Activated effector memory CD4-positive, alpha-beta T cell treated with anti-CD3 and anti-CD28 coated beads, Interleukin-2, amount 50 U/mL, for 16 hours (primary cell): ENCODE measurements at places on chromosomes 16 and 17.

DNA sequence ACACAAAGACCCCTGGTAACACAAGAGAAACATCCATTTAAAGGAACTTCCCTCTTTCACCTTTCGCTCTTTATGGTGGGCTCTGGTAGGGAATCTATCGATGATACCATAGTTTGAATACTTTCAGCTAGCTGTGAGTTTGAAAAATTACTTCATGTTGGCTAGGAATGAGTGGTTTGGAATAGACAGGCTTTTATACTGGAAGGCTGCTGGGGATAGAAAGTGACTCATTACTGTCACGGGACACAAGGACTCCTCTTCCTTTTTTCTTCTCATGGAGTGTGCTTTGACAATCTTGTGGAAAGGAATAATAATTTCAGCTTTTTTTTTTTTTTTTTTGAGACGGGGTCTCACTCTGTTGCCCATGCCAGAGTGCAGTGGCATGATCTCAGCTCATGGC, 76.9 kb downstream of the CYB561 start:
- no peak for DNase-seq

- no peak for DNase-seq
Observed at GRCh38 chr16:6189216-6189615, 1091.6 kb upstream of the EEF2KMT start.

GRCh38 chr17:27654654-27655524, 23.9 kb downstream of the LGALS9 start:
- peak; percentile 89 for DNase-seq

DNA sequence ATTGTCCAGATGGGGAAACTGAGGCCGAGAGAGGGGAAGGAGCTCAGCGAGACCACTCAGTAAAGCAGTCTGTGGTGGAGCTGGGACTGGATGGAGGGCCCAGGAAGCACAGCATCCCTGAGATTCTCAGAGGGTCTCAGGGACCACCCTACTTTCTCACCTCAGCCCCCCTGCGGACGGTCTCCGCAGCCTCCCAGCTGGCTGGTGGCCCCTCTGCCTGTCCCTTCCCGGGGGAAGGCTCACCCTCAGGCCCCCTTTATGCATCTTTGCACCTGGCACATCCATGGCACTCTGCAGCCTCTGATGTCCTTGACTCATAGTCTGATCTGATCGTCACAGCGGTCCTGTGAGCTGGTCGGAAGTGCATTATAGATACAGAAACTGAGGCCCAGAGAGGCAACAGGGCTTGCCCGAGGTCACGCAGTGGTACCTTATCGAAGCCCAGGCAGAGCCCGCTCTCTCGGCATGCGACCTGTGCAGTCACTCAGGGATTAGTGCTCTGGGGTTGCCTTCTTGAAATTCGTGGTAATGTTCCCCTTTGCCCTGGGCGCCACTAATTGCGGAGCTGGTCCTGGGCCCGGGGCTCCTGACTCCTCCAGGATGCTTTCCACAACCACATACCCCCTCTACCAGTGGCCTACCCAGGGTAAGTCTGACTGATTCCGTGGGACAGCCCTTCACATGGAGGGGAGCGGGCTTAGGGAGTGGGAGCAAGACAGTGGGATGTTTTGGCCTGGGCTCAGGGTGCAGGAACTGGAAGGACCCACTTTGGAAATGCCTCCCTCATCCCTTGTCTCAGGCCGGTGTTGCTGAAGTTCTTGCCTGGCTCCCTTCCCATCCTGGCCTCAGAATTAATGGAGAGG, 24.4 kb downstream of the RAB11FIP4 start:
- peak; percentile 50 for DNase-seq

DNA sequence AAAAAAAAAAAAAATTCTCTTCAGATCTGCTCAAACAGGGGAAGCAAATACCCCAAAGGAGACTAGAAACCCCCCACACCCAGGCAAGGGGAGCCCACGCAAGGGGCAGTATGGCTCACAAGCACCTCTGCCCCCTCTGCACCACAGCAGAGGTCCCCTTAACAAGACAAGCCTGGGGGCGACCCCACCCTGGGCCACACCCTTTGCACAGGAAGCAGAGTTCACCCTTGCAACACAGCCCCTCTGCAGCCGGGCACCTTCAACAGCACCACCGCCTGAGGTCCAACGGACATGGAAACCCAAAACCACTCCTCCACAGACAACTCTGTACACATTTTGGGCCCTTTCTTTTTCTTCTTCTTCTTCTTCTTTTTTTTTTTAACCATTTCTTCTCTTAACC, 12.8 kb downstream of the AXIN1 start:
- no peak for DNase-seq
